ENCODE measurements at places on chromosomes 3 and 15. TPM values are rescaled to one million over a fixed set of nuclear protein-coding genes. Genes with fewer than 3 reads are reported as not detected.
A peak's percentile ranks its signal among the peaks of the same experiment; 100 is the strongest.

DNA sequence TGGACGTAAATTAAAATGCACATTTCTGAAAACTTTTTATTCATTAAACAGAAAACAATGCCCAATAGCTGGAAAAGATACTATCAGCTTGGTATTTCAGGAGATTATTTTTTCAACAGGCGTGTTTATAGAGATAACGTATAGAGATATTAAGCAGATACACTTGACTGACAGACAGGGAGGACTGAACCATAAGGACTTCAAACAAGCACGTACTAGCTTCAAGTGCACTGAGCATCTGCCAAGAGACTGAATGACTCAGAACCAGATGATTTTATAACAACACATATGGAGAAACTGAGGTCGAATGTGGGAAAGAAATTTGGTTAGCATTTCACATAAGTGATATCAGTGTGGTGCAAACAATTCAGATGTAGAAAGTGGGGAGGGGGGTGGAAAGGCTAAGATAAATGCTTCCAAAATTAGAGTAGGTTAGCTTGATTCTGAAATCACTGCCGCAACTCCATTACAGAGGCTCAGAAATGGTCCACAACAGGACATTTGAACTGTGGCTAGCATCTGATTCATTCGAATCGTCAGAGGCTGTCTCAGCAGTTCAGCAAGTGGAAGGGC is 103.5 kb downstream of the SEMA6D start:
- no peaks in the 10 kb centered on the region for H3K36me3 ChIP-seq
- peak; percentile 85 for DNase-seq
- H3K27ac ChIP-seq: no peak overlapping the region
- no peak overlapping the region for H3K4me3 ChIP-seq
- peaks cover 3% of the 10 kb centered on the region for H3K4me1 ChIP-seq

- no peaks in the 10 kb centered on the region for H3K36me3 ChIP-seq
- peak; percentile 49 for DNase-seq
- no peak overlapping the region for H3K4me3 ChIP-seq
- H3K27me3 ChIP-seq: no peaks in the 10 kb centered on the region
- H3K4me1 ChIP-seq: peaks cover 24% of the 10 kb centered on the region
- peak overlapping the region; percentile 37 for H3K27ac ChIP-seq
Measured at GRCh38 chr15:43514241-43515057, 3.0 kb upstream of the MAP1A start.

EXD1 gene
- not detected for total RNA-seq

- no peak overlapping the region for H3K27ac ChIP-seq
- H3K36me3 ChIP-seq: no peaks in the 10 kb centered on the region
- peaks cover 11% of the 10 kb centered on the region for H3K4me1 ChIP-seq
- DNase-seq: no peak
- no peak overlapping the region for H3K4me3 ChIP-seq
- no peaks in the 10 kb centered on the region for H3K27me3 ChIP-seq
Measured at GRCh38 chr15:37056177-37057121, 43.9 kb downstream of the MEIS2 start.

MRPL47 gene
- total RNA-seq: 47.2 TPM

GRCh38 chr3:54837964-54838363 is 89.9 kb downstream of the LRTM1 start:
- no peaks in the 10 kb centered on the region for H3K4me1 ChIP-seq
- DNase-seq: peak; percentile 41
- no peak overlapping the region for H3K4me3 ChIP-seq
- peaks cover 3% of the 10 kb centered on the region for H3K27me3 ChIP-seq
- no peak overlapping the region for H3K27ac ChIP-seq
